ENCODE measurements at places on chromosomes 7 and 10. TPM values are rescaled to one million over a fixed set of nuclear protein-coding genes. Genes with fewer than 3 reads are reported as not detected.
A peak's percentile ranks its signal among the peaks of the same experiment; 100 is the strongest.

DNA sequence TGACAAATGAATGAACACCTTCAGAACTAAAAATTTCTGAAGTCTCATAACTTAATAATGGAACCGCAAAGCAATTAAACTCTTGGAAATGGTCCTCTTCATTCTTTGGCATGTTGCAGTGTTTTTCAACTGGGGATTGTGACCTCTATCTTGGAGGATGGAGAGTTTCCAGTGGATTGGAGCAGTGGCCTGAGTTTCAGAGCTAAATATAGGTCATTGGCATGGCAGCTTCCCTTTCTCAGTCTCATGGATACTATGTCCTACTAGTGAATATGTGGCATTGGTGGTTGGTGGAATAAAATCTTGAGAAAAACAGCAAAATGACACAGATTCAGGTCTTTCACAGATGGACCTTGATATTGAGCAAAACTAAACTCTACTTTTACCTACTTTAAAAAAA lies 24.1 kb upstream of the EPC1 start:
- no peak for DNase-seq

- DNase-seq: no peak
Measured at GRCh38 chr7:113891828-113892227, 27.0 kb downstream of the PPP1R3A start.

DNA sequence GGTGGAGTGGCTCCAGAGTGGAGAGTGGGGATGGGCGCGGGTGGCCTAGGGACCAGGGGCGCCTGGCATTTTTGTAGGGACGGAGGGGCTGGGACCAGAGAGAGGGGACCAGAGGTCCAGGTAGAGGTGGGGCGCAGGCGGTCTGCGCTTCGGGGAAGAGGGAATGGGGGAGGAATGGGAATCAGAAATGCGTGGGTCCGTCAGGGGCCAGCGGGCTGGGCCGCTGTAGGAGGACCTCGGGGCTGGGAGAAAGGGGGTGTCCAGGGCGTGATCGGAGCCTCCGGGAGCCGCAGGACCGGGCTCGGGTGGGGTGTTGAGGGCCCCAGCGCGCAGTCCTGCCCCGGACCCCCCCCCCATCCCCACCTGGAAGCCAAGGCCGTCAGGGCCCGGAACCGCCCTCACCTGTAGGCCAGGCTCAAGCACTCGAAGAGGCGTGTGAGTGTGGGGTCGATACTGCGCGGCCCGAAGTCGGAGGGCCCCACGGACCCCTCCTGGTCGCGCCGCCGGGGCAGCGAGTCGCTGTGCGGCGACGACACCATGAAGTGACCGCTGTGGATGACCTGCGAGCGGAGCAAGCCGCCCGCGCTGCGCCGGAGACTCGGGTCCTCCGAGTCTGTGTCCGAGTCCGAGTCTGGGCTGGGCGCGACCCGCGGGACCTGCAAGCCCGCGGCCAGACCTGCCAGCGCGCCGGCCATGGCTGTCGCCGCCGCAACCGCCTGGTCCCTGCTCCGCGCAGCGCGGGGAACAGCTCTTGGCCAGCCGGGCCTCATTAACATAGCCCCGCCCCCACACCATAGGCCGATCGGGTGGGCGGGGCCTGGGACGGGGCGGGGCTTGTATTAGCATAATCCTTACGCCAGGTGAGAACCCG lies at the start of gene MLXIPL:
Gene MLXIPL, minus strand, starts transcription at position 725 of the 871 bp plus-strand sequence. Its CDS starts 30 bp downstream, at position 695.
- DNase-seq: peak; percentile 79

DNA sequence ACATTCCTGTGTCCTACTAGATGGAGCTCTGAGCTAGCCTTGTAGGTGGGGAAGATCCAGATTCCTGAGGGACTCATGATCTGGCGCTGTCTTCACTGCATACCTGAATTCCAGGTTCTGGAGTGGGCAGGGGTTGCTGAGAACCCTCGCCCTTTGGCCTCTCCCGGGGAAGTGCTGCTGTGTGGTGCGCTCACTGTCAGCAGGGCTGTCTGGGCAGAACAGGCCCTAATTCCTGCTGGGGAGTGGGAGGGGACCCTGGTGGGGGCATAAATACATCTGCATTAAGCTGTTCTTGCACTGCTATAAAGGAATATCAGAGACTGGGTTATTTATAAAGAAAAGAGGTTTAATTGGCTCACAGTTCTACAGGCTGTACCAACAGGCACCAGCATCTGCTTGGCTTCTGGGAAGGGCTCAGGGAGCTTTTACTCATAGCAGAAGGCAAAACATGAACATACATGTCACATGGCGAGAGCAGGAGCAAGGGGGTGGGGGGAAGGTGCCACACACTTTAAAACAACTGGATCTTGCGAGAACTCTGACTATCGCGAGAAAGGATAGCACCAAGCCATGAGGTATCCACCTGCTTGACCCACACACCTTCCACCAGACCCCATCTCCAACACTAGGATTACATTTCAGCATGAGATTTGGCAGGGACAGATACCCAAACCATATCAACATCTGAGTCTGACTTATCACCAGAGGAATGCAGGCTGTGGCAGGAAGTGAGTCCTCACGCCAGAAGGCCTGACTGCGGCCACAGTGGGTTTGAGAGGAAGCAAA lies 115.0 kb downstream of the ADCY1 start:
- DNase-seq: no peak

GRCh38 chr10:71336632-71337031 lies 17.6 kb downstream of the SLC29A3 start:
- DNase-seq: no peak

DNA sequence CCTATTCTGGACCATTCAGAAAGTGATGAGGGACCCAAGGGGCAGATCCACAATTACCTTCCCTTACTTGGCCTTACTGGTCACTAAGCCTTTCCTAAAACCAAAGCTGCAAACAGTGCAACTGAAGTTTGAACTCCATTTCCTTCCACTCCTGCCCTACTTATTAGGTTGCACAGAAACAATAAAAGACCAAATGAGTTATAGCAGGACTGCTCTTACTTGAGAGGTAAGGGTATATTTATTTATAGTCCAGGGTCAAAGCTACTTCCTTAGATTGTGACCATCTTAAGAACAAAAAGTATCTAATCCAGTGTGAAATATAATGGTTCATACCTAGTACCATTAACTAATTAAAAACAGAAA lies 27.0 kb downstream of the CDK6 start:
- no peak for DNase-seq

DNA sequence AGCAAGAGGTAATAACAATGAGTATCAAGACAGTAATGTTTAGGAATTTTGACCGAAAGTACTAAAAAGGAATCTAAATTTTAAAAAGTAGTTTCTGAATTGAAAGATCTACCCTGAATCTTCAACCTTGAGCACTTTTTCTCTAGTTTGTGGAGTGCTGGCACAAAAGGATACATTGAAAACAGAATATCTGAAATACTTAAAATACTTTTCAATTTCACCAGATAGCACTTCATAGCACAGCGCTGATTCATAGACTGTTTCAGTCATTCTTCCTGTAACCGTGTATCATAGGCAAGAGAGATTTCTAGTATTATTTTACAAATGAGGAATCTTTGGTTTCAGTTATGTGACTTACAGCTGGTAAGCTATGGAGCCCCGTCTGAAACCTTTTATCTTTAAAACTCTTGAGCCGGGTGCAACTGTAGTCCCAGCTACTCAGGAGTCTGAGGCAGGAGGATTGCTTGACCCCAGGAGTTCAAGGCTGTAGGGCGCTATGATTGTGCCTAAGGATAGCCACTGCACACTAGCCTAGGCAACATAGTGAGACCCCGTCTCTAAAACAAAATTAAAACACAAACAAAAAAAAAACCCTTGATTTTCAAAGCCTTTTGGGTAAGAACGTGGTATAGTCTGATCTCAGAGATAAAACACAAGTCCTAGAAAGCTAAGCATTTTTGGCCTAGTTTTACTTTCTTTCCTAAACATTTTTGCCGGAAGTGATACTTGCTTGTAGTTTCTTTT lies 35.1 kb downstream of the FHIP2A start:
- no peak for DNase-seq

Gene PSD
- 1.4 TPM for total RNA-seq

Gene EIF3B
- 95.2 TPM for total RNA-seq

DNA sequence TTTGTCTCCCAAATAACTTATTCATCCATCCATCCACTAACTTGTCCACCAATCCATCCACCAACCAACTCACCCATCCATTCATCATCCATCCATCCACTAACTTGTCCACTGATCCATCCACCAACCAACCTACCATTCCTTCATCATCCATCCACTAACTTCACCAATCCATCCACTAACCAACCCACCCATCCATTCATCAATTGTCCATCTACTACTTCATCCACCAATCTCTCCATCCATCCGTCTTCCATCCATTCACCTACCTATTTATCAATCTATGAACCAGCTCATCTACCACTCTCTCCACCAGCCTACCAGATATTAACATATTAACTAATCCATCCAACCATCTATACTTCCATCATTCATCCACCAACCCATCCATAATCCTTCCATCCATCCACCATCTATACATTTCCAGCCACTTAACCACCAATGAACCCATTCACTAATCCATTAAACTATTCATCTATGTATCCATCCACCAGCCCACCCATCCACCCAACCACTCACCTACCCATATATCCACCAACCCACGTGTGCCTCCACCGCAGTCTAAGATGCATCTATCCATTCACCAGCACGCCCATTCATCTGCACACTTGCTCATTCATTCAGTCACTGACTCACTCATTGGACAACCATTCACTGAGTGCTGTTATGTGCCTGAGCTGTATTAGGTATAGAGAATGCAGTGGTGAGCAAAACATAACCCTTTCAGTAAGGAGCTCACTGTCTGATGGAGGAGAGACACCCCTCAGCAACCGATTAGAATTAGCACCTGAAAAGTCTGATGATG lies 19.8 kb upstream of the TBL2 start:
- no peak for DNase-seq

Gene ZNF394
- total RNA-seq: 29.1 TPM

DNA sequence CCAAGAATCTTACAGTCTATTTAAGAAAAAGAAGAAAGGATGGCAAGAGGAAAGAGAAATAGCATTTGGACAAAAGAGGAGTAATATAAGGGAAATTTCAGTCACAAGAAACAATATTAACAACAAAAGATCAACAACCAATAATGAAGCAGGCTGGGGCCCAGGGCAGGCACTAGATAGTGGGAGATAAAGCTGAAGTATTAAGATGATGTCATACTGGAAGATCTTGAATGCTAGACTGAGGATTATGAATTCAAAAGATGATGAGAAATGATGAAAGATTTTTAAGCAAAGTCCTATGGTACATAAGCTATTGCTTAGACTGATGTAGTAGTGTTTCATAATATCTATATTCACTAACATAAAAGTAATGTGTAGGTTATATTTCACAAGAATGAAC lies 51.8 kb upstream of the SPOCK2 start:
- no peak for DNase-seq

- no peak for DNase-seq
Measured at GRCh38 chr7:37853468-37853867, 5.1 kb downstream of the NME8 start.

Gene GIMAP1
- total RNA-seq: 5.4 TPM

Gene GIMAP6
- 49.2 TPM for total RNA-seq

Gene TMEM178B
- 0.42 TPM for total RNA-seq

Gene SLC13A1
- total RNA-seq: not detected

- DNase-seq: no peak
Measured at GRCh38 chr10:98023024-98023423, 7.4 kb downstream of the CRTAC1 start.

DNA sequence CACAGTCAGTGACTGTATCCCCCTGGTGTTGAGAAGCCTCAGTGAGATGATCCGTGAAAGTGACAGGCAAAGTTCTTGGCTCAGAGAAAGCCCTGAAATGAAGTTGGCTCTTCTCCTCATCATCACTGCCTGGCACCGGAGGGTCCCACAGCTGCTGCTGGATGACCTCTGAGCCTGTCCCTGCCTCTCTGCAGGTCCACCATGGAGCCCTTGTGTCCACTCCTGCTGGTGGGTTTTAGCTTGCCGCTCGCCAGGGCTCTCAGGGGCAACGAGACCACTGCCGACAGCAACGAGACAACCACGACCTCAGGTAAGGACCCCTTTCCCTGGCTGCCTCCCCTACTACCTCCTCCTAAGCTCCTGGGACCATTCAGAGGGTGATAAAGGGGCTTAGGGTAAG lies 85.5 kb downstream of the MKI67 start:
- peak; percentile 37 for DNase-seq

GRCh38 chr10:29723726-29724125 lies 89.0 kb upstream of the SVIL start:
- DNase-seq: no peak

DNA sequence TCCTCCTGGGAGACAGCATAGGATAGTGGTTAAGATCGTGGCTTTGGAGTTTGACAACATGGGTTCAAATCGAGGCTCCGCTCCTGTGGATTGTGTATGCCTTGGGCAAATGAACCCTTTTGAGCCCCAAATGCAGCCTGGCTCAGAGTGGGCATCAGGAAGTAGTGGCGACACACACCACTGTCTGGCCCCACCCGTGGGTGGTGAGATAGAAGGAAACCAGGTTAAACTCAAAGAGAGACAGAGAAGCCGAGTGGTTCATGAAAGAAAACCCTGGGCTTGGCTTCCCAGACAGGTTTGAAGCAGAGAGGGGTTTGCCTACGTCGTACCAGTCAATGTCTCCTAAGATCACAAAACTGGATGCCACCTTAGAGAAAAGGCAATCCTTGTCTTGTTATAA lies 57.7 kb downstream of the PRTFDC1 start:
- no peak for DNase-seq

DNA sequence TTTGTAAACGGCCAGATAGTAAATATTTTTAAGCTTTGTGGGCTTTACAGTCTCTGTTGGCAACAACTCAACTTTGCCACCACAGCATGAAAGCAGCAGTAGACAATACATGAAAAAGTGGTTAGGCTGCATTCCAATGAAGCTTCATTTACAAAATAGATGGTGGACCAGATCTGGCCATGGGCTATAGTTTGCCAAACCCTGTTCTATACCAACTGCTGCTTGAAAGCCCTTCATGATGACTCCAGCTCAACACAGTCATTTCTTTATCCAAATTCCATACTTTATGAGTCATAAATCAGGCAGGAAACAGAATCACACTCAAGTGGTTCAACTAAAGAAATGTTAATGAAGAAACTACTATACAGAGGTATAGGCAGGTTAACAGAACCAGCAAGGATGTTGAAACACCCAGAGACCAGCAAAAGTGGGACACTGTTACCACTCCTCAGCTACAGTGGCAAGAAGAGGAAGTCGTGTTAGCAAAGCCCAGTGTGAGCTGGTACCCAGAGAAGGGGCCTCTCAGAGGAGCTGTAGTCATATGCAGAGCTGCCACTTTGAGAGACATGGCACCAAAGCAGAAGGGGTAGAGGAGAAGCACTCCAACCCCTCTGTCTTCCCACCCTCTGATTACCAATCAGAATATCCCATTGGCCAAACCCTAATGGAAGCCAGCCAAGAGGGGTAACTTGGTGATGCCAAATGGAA lies 72.5 kb downstream of the PRLHR start:
- no peak for DNase-seq

DNA sequence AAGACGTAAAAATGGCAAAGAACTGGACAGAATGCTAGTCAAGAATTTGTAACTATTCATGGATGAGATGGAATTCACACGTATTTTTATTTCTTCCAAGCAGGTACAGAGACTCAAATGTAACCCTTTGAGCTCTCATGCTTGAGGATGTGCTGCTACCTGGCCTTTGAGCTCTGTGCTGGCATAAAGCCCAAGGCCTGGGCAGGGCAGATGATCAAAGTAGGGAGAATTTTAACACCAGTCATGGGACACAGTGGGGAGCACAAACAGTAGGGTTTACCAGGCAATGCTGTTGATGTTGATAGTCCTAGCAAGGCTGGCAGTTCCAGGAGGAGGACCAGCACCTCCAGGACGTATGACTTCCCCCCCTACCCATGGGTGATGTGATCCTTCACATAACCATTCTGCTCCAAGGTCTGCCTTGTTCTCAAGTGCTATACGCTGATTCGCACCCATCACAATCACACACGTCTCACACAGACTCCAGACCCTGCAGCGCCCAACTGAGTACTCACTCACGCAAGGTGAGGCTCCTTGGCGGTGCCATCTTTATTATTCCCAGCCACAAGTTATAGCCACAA lies 48.6 kb upstream of the DLG5 start:
- no peak for DNase-seq
